ENCODE measurements at places on chromosomes 7 and 10.

DNA sequence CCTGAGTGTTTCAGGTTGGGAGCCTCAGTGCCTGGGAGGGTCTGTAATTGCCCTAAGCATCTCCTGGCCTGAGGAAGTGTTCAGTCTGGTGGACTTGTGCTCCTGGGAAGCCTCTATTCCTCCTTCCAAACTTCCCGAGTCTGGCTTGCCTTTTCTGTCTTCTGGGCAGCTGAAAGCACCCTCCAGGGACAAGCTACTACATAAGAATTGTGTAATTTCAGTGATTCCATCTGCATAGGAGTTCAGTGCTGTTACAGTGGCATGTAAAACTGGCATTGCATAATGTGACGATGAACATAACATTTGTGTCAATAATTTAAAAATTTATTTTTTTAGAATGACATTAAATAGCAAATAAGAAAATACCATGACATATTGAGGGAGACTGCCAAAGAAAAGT, 109.3 kb downstream of the AOAH start:
- DNase-seq: no peak

DNA sequence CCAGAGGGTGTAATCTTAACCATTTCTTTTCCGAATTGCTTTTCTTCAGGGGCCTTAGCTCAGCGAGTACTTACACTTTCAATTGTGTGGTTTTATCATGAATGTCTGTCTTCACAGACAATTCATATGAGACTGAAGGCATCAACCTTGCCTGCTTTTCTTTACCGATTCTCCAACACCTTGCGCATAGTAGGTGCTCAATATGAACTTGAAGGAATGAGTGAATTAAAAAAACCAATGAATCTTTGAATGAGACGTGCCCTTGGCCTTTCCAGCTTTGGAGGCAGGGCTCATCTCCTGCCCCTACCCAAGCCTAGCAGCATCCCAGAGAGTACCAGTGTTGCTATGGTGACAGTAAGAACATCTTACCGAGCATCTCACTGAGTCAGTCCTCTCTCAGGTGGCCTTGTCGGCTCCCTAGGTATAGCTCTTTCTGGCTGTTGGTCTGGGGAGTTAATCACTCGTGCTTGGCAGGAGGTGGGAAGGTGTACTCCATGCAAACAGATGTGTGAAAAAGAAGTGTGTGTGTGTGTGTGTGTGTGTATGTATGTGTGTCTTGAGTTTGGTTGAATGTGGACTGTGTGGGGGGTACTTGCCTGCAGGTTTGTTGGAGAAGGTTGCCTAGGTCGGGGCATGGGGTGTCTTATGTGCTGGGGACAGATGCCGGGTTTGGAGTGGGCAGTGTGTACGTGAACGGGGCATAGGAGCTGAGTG, 107.7 kb downstream of the C10orf105 start:
- DNase-seq: no peak

- DNase-seq: no peak
Observed at GRCh38 chr7:107065929-107066247, 21.4 kb downstream of the PRKAR2B start.

- DNase-seq: no peak
Observed at GRCh38 chr10:106917452-106918055, 247.0 kb downstream of the SORCS1 start.

- DNase-seq: no peak
Observed at GRCh38 chr7:30562498-30562897, 32.2 kb upstream of the GARS1 start.

DNA sequence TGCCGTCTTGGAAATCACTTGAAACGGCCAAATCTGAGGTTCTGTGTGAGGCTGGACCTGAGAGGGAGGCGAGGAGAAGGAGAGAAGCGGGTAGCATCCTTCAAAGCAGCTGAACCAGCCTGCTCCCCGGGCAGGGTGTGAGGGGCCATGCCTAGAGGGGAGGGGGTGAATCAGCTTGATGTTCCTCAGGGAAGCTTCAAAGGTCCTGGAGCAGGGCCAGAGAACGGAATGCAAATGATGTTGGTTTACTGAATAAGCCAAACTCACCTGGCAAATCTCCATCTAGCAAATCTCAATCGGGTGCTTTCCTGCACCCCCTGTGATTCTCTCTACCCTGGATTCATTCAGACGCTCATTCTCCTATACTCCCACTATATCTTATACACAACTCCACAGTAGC, 226.9 kb downstream of the WDR11 start:
- no peak for DNase-seq

GRCh38 chr10:88586462-88586861, at the start of gene LIPJ:
Gene LIPJ, plus strand, starts transcription at chr10:88586762. Its CDS starts 3,926 bp downstream, at chr10:88590688.
- DNase-seq: no peak

DNA sequence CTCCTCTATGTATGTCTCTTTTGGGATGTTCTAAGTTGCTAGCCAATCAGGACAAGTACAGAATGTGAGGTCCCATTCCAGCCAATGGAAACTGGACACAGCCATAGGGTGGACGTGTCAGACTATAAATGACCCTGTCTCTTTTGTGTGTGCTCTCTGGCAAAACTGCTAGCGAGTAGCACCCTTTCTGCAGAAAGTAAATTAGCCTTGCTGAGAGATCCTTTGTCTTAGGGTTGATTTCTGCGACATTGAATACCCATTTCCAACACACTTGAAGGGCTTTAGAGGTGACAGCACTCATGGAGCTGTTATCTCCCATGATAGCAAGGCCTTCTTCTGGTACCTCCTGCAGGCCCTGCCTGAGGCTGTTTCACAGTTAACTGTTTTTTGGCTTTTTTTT, 107.5 kb downstream of the CCNY start:
- DNase-seq: no peak

- DNase-seq: no peak
Observed at GRCh38 chr7:57414415-57414814, 35.6 kb upstream of the ZNF716 start.

GRCh38 chr7:149102666-149103065, 12.1 kb upstream of the ZNF786 start:
- no peak for DNase-seq

- no peak for DNase-seq
Observed at GRCh38 chr7:69659983-69660382, 61.7 kb downstream of the AUTS2 start.

- DNase-seq: no peak
Observed at GRCh38 chr10:130422366-130423324, 286.5 kb downstream of the GLRX3 start.

DNA sequence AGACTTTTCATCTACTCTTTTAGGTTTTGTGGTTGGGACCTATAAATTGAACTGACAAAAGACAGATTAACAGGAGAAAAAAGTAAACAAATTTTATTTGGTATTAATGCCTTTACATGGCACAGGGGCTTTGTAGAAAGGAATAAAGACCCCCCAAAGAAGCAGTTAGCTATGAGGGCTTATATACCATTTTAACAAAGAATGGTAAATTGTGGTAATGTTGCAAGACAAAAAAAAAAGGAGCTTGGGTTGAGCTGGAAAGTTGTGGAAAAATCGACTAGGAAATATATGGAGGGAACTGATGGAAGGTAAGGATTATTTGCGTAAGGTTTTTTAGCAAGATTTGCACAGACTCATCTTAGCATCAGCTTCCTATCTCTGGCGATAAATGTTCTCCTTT, 84.6 kb downstream of the JCAD start:
- DNase-seq: no peak

DNA sequence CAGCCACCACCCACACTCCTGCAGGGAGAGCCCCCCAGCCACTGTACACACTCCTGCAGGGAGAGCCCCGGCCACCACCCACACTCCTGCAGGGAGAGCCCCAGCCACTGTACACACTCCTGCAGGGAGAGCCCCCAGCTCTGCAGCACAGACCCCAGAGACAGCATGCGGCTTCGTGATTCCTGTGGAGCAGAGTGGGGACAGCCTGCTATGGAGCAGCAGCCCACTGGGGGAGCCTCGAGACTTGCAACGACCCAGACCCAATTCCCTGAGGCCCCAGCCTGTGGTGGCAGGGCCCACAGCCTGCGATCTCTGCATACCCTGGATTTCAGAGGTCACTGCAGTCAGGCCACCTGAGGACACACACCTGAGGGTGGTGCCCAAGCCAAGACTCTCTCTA, 523.1 kb downstream of the DNAJB6 start:
- no peak for DNase-seq

DNA sequence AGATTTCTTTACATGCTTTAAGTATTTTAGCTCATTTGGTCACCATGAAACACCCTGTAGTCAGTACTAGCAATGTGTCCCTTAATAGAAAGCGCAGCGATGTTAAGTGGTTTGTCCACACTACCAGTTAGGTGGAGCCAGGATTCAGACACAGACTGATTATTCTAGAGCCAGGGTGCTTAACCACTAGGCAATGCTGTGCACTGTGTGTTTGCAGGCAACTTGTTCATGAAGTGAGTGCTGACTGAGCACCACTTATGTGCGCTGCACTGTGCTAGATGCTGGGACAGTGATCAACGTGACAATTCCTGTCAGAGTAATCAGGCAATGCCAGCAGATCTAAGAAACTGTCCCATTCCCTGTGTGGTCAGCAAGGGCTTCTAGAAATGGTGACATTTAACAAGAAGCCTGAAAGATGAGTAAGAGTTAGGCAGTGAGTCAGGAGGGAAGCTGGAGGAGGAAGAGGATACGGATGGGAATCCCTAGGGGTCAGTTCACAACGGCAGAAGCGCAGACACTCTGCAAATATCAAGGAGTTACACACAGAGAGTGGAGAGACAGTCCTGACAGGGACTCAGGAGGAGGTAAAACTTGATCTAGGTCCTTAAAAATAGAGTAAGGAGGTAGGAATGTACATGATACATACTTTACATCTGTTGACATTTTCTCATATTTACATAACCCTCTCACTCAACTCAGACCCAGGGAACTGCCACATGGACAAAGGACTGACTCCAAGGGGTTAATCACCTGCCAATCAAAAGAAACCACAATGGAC, 69.7 kb upstream of the EGR2 start:
- DNase-seq: no peak

GRCh38 chr10:11225935-11226334, 208.3 kb downstream of the CELF2 start:
- peak; percentile 78 for DNase-seq

DNA sequence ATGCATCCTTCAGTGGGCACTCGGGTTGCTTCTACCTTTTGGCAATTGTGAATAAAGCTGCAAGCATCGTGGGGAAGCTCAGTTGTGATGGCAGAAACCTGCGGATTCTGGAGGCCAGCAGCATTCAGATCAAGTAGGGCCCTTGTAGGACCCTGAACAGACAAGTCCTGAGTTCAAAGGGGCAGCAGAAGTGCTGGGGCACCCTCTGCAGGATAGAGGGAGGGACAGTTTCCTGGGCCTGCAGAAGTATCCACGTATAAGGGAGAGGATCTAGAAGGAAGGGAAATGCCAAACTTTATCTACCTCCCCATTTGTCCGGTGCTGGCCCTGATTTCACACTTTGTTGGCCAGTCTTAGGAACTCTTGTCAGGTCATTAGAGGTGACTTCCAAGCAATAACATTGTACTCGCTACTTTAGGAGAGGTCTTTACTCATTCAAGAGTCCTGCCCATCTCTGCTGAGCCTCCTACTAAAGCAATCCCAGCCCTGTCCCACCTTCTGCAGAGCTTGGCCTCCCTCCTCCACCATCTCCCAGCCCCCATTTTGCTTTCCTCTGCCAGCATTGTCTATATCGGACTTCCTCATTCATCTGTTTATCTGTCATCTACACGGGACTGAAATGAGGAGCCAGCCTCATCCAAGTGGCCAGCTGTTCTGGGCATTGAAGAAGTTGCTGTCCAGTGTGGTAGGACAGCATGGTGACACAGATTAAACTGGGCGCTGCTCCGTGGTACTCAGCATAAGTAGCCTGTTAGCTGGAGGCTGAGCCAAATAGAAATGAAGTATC, 26.6 kb upstream of the R3HCC1L start:
- no peak for DNase-seq

- no peak for DNase-seq
Observed at GRCh38 chr7:50448823-50449222, 1.3 kb downstream of the FIGNL1 start.

- DNase-seq: no peak
Observed at GRCh38 chr7:115953592-115954255, 76.8 kb downstream of the TFEC start.

DNA sequence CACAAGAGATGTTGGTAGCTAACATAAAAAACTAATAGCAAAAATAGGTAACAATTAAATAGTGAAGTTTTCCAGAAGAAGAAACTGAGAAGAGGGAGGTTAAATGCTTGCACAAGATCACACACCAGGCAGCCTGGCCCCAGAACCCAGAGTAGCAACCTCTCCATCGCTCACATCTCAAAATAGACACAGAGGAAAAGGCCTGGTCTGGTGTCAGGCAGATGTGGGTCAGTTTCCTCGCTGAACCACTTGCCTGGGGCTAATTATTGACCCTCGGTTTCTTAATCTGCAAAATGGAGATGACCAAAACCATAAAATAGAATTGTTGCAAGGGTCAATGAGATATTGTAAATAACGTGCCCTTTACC, 44.5 kb upstream of the STK17A start:
- DNase-seq: no peak

GRCh38 chr7:131961054-131961680, 404.7 kb upstream of the PODXL start:
- DNase-seq: no peak

- DNase-seq: no peak
Observed at GRCh38 chr7:134362587-134363483, 46.1 kb upstream of the SLC35B4 start.

DNA sequence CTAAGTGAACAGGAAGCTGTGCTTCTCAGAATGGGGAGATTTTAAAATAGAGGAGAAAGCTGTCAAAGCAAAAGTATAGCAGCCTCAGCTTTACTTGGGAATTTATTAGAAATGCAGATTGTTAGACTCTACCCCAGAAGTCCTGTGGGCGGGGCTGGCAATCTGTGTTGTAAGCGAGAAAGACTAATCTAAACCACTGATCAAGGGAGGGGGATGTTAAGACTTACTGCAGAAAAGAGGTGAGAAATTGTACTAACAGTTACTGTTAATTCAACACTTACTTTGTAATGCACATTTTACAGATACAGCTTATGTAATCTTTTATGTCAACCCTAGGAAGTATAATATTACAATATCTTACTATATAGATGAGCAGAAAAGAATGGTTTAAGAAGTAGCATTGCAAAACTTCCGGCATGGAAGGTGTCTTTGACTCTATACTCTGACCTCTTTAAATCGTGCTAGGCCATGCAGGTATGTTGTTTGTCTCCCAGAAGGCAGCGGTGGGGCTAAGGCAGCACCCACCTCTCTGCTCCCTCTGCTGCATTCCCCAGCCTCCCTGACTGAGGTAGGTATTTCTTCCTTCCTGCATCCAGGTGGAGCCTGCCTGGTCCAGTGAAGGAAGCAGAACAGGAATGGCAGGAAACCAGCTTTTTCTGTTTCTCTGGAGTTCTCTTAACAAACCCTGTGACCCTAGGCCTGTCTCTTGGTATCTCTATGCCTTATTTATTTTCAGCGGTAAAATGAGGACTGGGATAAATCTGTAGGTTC, 462.2 kb downstream of the AUTS2 start:
- DNase-seq: no peak

- peak; percentile 36 for DNase-seq
Observed at GRCh38 chr10:21517134-21518031, 8.1 kb downstream of the SKIDA1 start.

Measured in activated naive CD8-positive, alpha-beta T cell treated with anti-CD3 and anti-CD28 coated beads for 36 hours (primary cell).